H7 (cell line): ENCODE measurements at places on chromosomes 4 and X. TPM values are rescaled to one million over a fixed set of nuclear protein-coding genes. Genes with fewer than 3 reads are reported as not detected.

Gene MAGEE1
- 2.2 and 2.5 TPM in 2 replicates for total RNA-seq

Gene PPP2R2C
- total RNA-seq = 7.2 and 7.6 TPM in 2 replicates

Gene LRCH2
- total RNA-seq = 4.5 and 7.5 TPM in 2 replicates

Gene C4orf50
- 0.10 and 0.11 TPM in 2 replicates for total RNA-seq

Gene ANK2
- 13.3 and 18.2 TPM in 2 replicates for total RNA-seq

Gene ASB9
- total RNA-seq = 2.7 and 2.9 TPM in 2 replicates

Gene SCML2
- 11.1 and 13.5 TPM in 2 replicates for total RNA-seq

Gene NHS
- 5.2 and 5.4 TPM in 2 replicates for total RNA-seq

Gene PDE5A
- 17.2 and 24.4 TPM in 2 replicates for total RNA-seq

Gene RHOXF1
- total RNA-seq = not detected in 2 replicates

Gene USP51
- 6.6 and 6.7 TPM in 2 replicates for total RNA-seq

Gene HSFX1
- total RNA-seq = 0.11 and 0.76 TPM in 2 replicates

Gene SYN1
- 0.81 and 2.1 TPM in 2 replicates for total RNA-seq

Gene IL3RA
- total RNA-seq = 0.07 TPM in 1 of 2 replicates, not detected in the other

Gene ZMAT1
- 0.87 and 3.3 TPM in 2 replicates for total RNA-seq

Gene DNAAF6
- not detected in 2 replicates for total RNA-seq

Gene CTSO
- total RNA-seq = 1.5 and 1.6 TPM in 2 replicates

Gene HMGN5
- total RNA-seq = 1.7 and 3.5 TPM in 2 replicates

Gene RS1
- not detected in 2 replicates for total RNA-seq

Gene DCX
- 1.4 and 2.1 TPM in 2 replicates for total RNA-seq

Gene SLC49A3
- total RNA-seq = 2.0 and 4.1 TPM in 2 replicates

Gene TBX22
- total RNA-seq = 0.74 and 1.3 TPM in 2 replicates

Gene UGT2A3
- total RNA-seq = not detected in 2 replicates

Gene CXorf58
- total RNA-seq = 0.07 TPM in 1 of 2 replicates, not detected in the other

Gene TLR6
- under 0.01 TPM in 1 of 2 replicates, not detected in the other for total RNA-seq

Gene ARL9
- total RNA-seq = not detected in 2 replicates

Gene CSAG3
- total RNA-seq = 0.52 TPM in 1 of 2 replicates, not detected in the other

Gene MAGEA2B
- 3.1 TPM in 1 of 2 replicates, not detected in the other for total RNA-seq

Gene SMPX
- 1.9 TPM in 1 of 2 replicates, not detected in the other for total RNA-seq

Gene SLC6A8
- 29.4 and 40.2 TPM in 2 replicates for total RNA-seq

Gene KCND1
- 0.76 and 1.00 TPM in 2 replicates for total RNA-seq

Gene NDST3
- total RNA-seq = 0.07 and 0.11 TPM in 2 replicates

Gene KDR
- total RNA-seq = 29.7 and 50.6 TPM in 2 replicates

Gene SPANXB1
- total RNA-seq = not detected in 2 replicates

Gene LETM1
- total RNA-seq = 68.8 and 80.5 TPM in 2 replicates

Gene RHOXF2
- not detected in 2 replicates for total RNA-seq

Gene MSANTD1
- total RNA-seq = 0.07 and 0.24 TPM in 2 replicates

Gene F11
- 0.28 and 0.30 TPM in 2 replicates for total RNA-seq

Gene NUDT11
- 33.0 and 35.0 TPM in 2 replicates for total RNA-seq

Gene POU3F4
- total RNA-seq = 0.37 and 0.52 TPM in 2 replicates

Gene DCAF8L2
- total RNA-seq = not detected in 2 replicates

Gene CT55
- total RNA-seq = 0.10 TPM in 1 of 2 replicates, not detected in the other

Gene BEX2
- total RNA-seq = 45.4 and 49.8 TPM in 2 replicates

Gene IL2
- not detected in 2 replicates for total RNA-seq

Gene CSN1S1
- total RNA-seq = not detected in 2 replicates

Gene USP38
- 16.8 and 17.8 TPM in 2 replicates for total RNA-seq

Gene FAM53A
- 7.4 and 24.5 TPM in 2 replicates for total RNA-seq

Gene EDA2R
- 0.80 and 0.92 TPM in 2 replicates for total RNA-seq

Gene ZAR1
- 0.66 and 1.00 TPM in 2 replicates for total RNA-seq

Gene PCDH11X
- 15.4 and 47.7 TPM in 2 replicates for total RNA-seq

Gene MAOB
- 0.07 and 1.00 TPM in 2 replicates for total RNA-seq

Gene MAP7D3
- total RNA-seq = 7.6 and 11.5 TPM in 2 replicates

Gene LANCL3
- 0.38 and 0.74 TPM in 2 replicates for total RNA-seq

Gene GRID2
- 19.1 and 25.6 TPM in 2 replicates for total RNA-seq
